ENCODE measurements at places on chromosomes 6 and 20.

- no peak for DNase-seq
Observed at GRCh38 chr6:148700741-148701311, 46.0 kb upstream of the UST start.

GRCh38 chr6:14477559-14477958 lies 360.0 kb downstream of the CD83 start:
- no peak for DNase-seq

- no peak for DNase-seq
Observed at GRCh38 chr6:137967689-137968454, 100.8 kb downstream of the TNFAIP3 start.

DNA sequence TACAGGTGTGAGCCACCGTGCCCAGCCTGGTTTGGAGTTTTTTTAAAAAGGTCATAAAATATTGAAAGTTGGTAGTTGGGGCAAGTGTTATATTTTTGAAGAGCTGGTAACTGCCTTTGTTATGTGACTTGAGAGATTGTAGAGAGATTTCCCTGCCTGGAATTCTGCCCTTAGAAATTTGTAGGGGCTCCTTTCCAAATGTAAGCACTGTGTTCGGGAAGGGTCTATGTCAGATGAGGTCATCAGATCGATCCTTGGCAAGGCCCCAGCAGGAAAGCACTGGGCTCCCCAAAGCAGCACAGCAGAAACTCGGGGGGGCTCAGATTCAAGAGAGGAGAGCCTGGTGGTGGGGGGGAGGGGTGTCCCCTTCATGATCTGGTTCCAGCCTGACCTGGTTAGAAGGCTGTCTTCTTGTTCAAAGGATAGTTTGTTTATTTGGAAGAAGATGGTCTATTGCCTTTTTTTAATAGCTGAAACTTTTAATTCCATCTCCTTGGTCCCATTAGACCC lies 220.2 kb downstream of the UST start:
- no peak for DNase-seq

GRCh38 chr20:37007898-37008649 lies 56.6 kb upstream of the SAMHD1 start:
- DNase-seq = no peak

GRCh38 chr20:41287327-41287726 lies 30.2 kb downstream of the ZHX3 start:
- no peak for DNase-seq

DNA sequence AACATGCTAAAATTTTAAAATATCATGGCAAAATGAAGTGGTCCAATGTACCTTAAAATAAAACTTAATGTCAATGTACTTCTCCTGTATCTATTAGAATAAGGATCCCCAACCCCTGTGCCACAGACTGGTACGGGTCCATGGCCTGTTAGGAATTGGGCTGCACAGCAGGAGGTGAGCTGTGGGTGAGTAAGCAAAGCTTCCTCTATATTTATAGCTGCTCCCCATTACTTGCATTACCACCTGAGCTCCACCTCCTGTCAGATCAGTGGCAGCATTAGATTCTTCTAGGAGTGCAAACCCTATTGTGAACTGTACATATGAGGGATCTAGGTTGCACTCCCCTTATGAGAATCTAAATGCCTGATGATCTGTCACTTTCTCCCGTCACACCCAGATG lies 86.0 kb downstream of the SLC16A10 start:
- no peak for DNase-seq

DNA sequence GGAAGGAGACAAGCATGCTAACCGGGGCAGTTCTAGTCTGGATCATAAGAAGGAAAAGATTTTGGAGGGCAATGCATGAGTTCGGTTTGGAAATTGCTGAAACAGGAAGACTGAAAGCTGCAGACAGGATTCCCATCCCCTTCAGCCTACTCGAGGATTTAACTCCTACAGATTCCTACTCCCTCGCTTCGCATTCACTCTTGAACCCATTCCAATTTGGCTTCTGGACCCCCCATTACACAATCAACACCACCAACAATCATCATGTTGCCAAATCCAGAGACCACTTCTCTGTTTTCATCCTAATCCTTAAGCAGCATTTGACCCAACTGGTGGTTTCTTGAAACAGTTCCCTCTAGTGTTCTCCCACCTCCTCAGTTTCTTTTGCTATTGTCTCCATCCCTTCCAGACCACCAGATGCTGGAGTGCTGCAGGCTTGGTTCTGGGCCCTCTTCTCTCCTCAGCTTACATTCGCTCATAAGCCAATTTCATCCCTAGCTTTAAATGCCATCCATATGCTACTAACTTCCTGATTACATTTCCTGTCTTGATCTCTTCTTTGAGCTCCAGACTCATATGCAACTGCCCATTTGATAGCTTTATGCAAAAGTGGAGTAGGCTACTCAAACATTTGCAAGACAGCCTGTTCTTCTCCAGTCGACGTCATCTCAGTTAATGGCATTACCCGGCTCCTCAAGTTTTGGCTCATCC lies 66.5 kb downstream of the DTNBP1 start:
- no peak for DNase-seq

DNA sequence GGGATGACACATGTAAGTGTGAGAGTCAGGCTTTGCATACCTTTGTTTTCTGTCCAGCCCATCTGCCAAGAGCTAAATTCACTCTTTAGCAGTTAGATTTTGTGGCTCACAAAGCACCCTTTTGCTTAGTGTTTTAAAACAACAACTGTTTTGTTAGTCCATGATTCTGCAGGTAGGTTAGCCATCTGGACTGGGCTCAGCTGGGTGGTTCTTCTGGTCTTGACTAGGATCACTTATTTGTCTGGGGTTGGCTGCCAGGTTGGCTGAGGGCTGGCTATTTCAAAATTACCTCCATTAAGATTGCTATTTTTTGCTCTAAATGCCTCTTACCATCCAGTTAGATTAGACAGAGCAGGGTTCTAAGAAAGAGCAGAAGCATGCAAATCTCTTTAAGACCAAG lies 489.3 kb downstream of the BTBD3 start:
- no peak for DNase-seq

DNA sequence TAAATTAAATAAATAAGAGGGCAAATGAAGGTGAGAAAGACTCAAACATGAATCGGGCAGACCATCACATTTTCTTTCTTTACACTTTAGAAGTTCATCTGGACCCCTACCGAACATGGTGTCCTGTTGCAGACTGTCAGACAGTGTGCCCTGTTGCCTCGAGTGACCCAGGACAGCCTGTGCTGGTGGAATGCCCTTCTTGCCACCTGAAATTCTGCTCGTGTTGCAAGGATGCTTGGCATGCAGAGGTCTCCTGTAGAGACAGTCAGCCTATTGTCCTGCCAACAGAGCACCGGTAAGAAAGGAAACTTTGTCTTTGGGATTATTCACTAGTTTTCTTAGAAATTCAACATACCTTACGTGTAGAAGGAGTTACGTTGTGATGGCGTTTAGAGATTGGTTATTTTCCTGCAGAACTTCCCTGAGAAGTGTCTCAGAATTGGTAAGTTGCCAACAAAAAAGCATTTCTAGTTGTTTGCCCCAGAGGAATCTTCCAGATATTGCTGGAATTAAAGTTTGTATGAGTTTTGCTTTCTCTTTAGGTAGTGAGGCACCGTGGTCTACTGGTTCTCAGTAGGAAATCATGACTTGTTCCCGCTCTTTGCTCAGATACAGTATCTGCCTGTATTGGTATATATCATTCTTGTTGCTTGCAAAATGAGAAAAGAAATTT lies 70.1 kb downstream of the RNF144B start:
- DNase-seq = no peak

GRCh38 chr6:26286168-26286877 lies 78.7 kb upstream of the BTN3A2 start:
- DNase-seq = peak; percentile 59

- DNase-seq = no peak
Observed at GRCh38 chr20:3452690-3453089, 18.1 kb upstream of the ATRN start.

GRCh38 chr6:27862396-27863066 lies 49.7 kb downstream of the OR2B2 start:
- no peak for DNase-seq

GRCh38 chr20:6265204-6265904 lies 142.5 kb upstream of the FERMT1 start:
- peak; percentile 33 for DNase-seq

DNA sequence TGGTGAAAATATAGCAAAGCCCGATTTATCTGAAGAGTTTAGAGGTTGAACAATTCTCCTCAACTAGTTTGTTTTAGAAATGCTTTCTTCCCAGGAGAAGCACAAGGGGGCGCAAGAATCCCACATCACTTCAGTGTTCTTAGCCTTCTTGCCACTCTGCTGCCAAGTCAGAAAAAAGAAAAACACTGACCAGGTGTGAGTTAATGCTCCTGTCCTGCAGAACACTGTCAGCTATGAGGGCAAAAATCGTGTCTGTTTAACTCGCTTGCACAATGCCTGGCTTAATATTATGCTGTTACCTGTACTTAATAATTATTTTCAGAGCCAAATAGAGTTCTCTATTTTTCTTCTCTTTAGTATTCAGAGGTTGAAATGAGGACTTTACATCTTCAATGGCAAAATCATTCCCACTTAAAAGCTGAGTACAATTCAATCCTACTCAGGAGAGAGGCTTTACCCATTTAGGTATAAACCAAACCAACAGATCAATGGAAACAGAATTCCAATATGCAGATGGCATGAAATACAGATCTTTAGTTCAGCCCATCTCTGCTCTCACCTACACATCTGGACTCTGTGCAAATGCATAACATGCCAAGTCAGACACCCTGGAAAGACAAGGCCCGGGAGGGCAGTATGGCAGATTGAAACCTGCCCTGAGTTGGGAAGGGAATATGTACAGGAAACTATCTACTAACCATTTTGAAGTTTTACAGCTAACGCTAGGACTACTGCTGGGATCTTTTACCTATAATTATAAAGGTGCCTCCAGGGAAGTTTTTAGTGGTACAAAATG lies 71.4 kb upstream of the TULP1 start:
- peak; percentile 67 for DNase-seq

GRCh38 chr6:118810420-118811027 lies 83.4 kb upstream of the ASF1A start:
- no peak for DNase-seq

DNA sequence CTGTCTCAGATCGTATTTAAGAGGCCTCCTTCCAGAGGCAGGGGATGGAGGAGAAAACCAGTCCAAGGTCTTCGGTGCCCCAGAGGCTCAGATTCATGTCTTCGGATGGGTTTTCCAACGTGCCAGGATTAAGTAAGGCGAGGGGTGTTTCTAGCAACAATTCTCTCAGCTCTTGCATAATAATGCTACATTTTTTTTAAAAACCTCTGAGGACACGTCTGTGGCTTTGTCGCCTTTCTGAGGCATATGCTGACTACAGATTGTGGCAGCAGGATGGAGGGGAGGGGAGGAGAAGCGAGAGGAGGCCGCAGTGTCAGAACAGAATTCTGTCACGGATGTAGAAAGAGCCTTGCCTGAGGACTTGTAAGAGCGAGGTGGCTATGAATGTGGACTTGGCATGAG lies 17.7 kb upstream of the CCDC167 start:
- DNase-seq = no peak

- no peak for DNase-seq
Observed at GRCh38 chr6:41074692-41075436, 2.1 kb downstream of the NFYA start.

DNA sequence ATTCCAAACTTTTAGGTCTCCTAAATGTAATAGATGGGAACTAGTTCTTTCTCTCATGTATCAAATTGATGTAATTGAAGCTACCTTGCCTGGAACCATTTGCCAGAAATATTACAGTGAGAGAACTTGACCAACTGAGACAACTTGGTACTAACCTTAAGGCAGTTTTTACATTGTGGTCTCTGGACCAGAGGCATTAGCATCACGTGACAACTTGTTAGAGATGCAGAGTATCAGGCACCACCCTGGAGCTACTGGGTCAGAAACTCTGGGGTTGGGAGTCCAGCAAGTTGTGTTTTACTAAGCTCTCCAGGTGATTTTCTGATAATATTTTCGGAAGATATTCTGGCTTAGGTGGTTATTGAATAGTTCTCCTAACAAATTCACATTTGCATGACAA lies 982.1 kb upstream of the SLC35B3 start:
- DNase-seq = no peak

- DNase-seq = no peak
Observed at GRCh38 chr6:91940801-91941200, 1353.9 kb upstream of the MAP3K7 start.

DNA sequence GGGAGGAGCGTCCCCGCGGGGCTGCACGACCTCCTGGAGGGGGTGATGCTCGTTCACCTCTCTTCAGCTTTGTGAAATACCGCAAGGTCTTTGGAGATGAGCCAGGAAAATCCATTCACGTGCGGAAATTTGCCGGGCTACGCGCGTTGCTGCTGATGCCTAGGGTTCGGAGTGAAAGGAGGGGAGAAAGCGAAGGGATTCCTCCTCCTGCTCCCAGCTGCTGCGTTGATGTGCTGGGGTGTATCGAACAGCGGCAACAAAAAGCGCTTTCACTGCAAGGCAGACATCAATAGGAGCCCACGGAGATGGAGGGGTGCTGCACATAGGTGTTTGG lies 391 bp upstream of the B3GAT2 start:
- peak; percentile 44 for DNase-seq

DNA sequence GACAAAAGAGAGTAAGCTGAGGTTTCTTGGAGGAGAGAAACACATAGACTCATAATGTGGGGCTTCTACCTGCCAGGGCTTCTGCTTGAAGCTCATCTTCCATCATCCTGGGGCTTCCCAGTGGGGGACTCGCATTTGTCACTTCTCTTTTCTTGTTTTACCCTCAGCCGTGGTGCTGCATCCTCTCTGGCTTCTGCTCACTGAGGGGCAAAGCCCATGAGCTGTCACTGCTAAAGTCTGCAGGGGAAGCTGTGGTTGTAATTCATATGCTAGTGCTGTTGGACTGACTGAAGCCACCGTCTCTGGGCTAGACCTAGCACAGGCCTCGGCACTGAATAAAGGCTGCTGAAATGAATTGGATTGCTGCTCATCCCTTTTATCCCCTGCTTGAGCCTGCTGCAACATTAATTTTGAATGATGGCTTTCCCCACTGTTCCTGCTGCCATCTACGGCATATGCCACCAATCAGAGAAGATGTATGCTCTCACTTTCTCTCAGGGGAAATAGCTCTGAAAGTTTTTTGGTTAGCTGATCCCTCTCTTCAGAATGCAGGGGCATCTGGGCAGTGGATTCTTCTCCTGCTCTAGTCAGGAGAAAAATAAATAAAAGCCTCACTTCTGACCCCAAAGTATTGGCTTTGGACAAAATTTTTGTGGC lies 568.4 kb upstream of the MAP3K7 start:
- no peak for DNase-seq

- no peak for DNase-seq
Observed at GRCh38 chr20:64220891-64221527, 34.5 kb upstream of the PCMTD2 start.
